ENCODE measurements at places on chromosomes 3 and 15.
A peak's percentile ranks its signal among the peaks of the same experiment; 100 is the strongest.

DNA sequence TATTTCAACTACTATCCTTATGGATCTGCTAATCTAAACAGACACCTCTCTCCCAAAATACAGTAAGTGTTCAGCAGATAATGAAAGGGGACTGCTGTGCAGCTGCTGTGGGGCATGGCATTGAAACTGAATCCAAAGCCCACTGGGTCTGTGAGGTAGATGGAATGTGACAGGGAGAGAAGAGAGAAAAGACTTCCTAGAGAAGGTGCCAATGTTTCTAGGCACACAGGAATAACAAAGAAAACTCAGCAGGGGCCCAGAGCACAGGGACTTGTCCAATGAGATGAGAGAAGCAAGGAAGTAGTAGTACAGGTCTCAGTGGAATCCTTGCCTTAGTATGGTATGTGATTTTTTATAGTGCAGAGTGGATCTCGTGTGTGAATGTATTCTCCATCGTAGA, 457.8 kb downstream of the IL5RA start:
- DNase-seq = no peak

GRCh38 chr15:64443747-64444621, 16.4 kb upstream of the ZNF609 start:
- no peak for DNase-seq

- DNase-seq = no peak
Measured at GRCh38 chr3:180530276-180530675, 71.7 kb upstream of the TTC14 start.

- DNase-seq = no peak
Measured at GRCh38 chr3:58366699-58367098, 34.0 kb downstream of the PXK start.

- no peak for DNase-seq
Measured at GRCh38 chr3:123652342-123652984, 67.6 kb upstream of the HACD2 start.

DNA sequence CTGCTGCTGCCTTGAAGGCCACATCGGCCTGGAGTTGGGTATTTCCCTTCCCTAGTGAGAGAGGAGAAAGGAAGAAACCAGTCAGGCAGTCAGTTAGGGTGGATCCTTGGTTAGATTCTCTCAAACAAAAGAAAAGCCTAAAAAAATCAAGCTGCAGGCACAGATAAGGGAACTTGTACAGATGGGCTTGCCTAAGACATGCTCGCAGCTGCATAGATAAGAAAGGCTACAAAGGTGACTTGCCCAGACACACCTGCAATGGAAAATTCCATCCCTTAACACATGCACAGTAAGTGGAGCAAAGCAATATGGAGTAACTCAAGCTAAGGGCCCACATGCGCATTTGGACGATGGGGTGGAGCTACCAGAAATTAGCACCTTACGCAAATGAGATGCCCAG, 199.7 kb upstream of the ARPP21 start:
- DNase-seq = no peak

DNA sequence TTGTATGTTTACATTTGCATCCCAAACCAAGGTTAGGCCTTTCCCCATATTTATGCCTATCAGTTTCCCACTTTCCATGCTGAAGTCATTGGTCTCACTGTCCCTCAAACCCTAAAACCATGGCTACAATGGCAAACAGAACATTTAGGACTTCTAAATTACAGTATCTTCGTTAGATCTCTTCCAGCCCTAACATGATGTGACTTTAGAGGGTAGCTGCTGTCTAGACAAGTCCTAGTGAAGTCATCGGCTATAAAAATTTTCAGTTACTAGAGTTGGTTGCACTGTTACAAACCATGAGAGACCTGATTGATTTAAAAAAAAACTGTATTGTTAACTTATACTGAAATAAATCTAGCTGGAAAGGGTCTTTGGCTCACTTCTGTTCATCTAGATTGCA, 54.6 kb downstream of the TM4SF4 start:
- no peak for DNase-seq

GRCh38 chr3:10389995-10390394, 69.1 kb upstream of the SEC13 start:
- no peak for DNase-seq

DNA sequence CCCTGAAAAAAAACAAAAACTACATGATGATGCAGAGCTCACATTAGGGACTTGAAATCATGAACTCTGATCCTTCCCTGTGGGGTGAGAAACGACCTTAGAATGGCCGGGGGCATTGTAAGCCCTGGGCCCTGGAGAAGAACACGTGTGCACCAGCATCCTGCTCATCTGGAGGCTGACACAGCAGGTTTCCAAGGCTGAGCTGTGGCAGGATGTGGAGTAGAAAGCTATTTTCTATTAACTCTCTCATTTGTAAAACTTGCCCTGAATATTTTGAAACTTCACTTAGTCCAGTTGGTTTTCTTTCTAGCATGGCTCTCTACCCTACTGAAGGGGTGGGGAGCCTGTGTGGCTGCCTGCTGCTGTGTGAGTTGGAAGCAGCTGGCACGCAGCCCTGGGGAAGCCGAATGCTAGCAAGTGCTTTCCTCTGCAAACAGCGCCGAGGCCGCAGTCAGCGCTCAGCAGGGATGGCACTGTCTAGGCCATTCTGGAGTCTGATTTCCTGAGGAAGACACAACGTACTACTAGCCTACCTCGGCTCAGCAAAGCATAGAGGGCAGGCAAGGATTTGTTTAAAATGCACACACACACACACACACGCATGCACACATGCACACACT, 58.0 kb downstream of the GABRG3 start:
- DNase-seq = no peak

DNA sequence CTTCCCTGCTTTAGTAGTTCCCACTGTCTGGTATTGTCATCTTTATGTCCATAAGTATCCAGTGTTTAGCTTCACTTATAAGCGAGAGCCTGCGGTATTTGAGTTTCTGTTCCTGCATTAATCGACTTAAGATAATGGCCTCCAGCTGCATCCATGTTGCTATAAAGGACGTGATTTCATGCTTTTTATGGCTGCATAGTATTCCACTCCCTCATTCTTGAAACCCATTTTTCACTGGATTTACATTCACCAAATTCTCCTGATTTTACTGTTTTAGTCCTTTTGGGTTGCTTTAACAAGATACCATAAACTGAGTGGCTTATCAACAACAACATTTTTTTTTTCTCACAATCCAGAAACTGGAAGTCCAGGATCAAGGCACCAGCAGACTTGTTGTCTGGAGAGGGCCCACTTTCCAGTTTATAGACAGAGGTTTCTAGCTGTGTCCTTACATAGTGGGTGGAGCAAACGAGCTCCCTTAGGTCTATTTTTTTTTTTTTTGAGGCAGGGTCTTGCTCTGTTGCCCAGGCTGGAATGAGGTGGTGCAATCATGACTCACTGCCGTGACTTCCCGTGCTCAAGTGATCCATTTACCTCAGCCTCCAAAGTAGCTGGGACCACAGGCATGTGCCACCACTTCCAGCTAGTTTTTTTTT, 6.1 kb upstream of the TICRR start:
- no peak for DNase-seq

DNA sequence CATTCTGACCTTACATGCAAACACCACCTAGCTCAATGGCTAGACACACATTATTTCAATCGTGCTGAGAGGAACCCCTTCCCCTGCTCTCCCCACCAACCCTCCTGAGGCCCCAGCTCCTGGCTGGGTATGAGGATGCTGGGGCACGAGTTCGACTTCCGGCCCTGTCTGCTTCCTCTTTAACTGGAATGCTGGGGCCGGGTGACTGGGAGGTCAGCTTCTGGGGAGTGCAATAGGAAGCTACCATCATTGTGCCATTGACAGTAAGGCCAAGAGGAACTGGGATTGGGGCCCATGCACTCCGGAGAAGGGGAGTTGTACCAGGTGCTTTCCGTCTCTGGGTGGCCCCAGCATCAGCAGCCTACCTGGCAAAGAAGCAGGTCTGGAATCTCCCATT, 15.6 kb upstream of the TLE3 start:
- no peak for DNase-seq

DNA sequence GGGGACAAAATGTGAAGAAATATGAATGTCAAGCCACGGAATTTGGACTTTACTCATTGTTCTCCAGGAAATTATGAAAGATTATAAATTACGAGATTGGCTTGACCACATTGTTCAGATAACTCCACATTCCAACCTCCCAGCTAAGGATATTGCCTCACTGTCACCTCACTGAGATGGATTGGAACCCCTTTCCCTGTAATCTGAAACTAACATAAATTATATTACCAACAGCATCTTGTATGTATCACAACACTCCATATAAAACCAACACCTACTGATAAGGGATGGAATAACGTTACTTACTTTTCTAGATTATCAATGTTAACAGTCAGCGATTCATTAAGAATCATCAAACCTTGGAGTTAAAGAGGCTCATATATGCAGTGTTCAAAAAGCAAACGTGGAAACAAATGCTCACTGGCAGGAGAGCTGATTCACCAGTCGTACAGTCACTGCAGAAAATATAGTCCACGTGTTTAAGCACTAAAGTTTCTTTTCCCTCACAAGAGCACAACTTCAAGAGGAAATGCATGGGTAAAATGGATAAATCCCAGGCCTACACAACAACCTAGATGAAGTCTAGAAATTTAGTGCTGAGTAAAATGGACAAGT, 451.5 kb downstream of the FGF12 start:
- no peak for DNase-seq

DNA sequence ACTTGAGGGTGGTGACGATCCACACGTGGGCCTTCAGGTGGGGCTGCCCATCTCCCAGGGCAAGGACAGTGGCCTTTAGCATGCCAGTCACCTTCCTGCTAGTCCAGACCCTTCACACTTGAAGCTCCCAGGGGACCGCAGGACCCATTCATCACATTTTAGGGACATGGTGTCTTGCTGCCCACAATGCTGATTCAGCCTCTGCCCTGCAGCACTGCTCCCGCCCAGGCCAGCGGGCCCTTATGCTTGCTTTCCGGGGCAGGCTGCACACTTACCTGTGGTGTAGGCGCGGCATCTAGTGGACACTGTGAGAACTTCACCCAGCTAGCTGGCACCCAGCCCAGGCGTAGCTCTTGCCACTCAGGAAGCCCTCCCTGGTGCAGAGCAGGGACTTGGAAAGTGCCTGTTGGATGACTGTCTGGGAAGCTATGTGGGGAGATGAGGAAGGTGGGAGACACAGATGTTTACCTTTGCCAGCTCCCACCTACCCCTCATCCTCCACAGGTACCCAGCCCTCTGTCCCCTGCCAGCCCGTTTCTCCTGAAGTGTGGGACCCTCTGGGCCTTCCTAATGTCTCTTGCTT, 26.3 kb upstream of the NR2C2 start:
- DNase-seq = peak; percentile 44

DNA sequence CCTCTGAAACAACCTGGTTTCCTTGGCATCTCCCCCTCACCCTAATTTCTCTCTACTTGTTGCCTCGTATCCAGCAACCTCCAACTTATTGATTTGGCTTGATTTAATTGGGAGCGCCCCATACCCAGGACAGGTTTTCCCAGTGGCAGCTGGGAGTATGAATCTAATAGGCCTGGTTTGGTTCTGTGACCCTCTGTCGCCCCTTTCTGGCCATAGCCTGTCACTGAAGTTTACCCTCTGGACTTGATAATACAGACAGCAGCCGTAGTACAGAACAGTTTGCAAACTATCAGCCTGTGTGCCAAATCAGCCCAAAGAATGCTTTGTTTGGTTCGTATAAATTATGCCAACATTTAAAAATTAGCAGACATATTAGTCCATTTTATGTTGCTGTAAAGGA, 525.1 kb upstream of the GOLIM4 start:
- DNase-seq = no peak

DNA sequence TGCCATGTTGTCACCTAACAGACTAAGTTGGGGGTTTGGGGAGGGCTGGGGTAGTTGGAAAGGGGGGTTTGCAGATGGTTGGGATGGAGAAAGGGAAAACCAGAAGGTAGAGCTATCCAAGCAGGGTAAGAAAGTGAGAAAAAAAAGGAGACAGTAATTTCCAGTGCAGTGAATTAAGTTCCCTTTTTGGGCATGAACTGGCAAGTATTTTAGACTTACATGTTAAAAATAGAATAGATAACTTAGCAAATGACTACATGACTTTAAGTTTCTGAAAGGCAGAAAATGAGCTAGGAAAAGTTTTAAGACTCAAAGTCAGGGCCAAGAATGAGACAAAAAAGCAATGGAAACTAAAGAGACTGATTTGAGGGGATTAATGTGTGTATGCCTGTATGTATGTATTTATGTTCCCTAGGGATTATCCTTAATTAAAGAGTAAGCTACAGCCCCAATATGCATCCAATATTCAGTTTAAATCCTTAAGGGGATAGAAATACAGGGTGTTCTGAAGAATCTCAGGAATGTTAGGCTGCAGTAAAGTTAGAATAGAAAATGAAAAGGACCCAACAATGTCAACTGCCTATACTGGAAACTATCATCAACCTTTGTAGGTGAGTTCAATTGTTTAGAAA, 285.2 kb upstream of the MME start:
- no peak for DNase-seq

DNA sequence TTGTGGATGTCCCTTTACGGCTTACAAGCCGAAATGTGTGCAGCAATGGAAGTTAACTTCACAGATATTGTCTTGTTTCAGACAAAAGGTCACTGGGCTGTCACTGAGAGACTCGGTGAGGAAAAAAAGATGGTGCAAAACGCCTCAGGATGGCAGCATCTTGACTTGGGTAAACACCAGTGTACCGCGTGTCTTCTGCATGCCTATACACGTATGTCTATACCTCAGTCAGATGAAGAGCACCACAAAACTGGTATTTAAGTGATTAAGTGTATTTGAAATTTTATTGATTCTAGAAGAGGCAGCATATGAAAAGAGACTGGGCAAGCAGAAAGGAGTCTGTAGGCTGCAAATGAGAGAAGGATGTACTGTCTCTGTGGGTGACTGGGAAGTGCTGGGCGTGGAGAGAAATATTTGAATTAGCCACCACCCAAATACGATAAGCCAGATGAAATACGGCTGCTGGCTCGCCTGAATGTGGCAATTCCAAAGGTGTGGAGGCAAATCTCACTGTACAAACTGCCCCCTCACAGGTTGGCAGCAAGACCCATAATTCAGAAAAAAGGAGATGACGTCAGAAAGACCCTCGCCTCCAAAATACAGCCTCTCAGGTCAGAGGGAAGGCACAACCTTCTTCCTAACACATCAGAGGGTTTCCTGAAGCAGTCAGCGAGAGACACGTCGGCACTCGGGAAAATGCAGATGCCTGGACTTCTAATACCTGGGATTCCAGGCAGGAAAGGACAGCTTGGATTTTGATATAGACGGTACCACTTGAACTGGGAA, 53.4 kb upstream of the NEO1 start:
- no peak for DNase-seq

DNA sequence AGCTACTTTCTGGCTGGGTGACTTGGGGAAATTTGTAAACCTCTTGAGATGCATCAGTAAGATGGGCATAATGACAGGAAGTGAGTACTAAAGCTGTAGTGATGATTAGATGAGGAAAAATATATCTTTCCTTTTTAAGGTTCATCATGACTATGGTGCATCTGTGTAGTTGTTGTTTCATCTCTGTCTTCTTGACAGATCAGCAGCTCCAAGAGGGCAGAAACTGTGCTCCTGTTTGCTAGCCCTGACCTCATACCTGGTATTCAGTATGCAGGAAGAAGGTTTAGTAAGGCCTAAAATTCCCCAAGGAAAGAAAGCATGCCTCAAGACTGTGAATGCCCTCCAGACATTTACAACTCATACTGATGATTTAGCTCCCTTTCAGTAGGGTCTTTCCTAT, 82.5 kb upstream of the PSMD6 start:
- DNase-seq = no peak

GRCh38 chr3:192578729-192579128, 148.6 kb downstream of the FGF12 start:
- DNase-seq = no peak

Data from activated CD8-positive, alpha-beta memory T cell treated with anti-CD3 and anti-CD28 coated beads for 48 hours (primary cell).